NCI-H187 (cell line): ENCODE measurements at places on chromosomes 3 and 15.

DNA sequence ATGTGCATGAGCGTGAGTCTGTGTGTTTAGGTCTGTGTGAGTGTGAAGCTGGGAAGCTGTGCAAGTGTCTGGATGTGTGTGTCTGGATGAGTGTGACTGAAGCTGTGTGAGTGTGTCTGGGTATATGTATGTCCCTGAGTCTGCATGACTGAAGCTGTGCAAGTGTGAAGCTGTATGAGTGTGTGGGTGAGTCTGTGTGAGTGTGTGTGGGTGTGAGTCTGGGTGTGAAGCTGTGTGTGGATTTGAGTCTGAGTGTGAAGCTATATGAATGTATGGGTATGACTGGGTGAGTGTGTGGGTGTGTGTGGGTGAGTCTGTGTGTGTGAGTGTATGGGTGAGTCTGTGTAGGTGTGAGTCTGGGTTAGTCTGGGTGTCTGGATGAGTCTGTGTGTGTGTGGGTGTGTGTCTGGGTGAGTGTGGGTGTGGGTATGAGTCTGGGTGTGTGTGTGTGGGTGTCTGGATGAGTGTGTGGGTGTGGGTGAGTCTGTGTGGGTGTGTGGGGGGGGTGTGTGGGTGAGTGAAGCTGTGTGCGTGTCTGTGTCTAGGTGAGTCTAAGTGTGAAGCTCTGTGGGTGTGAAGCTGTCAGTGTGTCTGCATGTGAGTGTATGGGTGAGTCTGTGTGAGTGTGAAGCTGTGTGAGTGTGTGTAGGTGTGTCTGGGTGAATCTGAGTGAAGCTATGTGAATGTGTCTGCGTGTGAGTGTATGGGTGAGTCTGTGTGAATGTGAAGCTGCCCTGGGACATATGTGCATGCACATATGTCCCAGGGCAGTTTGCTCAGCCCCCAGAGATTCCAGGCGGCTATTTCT, 20.3 kb downstream of the MINAR1 start:
- no peak for DNase-seq

DNA sequence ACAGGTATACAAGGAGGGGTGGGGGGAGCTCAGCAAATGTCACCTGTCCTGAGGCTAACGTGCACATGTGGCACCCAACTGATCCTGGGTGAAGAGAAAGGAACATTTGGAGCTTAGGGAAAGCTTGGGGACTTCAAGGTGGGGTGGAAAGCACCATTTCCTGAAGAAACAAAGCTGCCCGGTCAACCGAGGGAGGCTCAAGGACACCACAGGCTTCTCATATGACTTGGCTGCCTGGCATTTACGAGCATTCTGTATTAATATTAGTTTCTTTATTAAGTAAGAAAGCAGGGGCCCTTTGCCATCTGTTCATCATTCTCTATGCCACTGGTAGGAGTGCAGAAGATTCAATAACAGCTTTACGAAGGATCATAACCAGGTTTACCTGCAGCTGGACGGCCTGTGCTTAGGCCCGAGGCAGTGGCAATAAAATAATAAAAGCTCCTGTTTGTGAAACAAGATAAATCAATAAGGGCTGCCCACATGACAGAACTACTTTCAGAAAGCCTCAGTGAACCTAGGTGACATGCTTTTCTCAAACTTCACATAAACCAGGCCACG, 54.0 kb downstream of the ETV5 start:
- DNase-seq, result no peak

DNA sequence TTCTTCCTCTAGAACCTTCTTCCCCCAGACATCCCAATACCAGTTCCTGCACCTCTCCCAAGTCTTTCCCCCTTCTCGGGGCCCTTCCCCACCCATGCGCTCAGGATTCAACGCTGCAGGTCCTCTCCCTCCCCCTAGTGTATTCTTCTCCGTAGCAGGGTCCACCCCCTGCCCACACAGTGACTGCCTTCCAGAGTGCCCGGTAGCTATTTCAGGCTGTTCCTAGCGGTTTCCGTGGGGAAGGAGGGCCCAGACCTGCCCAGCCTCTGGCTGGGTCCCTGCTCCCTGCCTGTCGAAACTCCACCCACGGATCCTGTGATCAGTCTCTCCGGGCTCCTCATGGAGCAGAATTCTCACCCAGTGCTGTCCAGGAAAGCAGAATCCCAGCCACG, 45.2 kb upstream of the SEC61A1 start:
- DNase-seq, result no peak

DNA sequence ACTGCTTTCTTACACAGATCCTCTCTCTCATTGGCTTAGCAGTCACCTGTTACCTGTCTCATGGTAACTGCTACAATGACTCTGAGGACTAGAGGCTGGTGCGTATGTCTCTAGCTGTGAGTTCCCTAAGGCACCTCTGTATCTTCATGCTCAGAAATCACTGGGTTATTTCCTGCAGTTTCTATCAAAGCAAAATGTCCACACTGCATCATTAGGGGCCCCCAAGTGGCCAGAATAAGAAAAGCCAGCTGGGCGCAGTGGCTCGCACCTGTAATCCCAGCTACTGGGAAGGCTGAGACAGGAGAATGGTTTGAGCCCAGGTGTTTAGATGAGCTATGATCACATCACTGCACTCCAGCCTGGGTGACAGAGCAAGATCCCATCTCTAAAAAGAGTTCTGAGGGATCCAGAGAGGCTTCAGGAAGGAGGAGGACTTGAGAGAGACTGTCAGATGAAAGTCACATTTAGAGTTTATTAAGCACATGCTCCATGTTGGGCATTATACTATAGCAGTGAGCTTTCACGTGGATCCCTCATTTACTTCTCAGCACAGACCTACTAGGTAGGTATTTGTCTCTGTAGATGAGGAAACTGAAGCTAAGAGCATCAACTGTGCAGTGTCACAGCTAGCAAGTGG, 2.3 kb upstream of the VPS18 start:
- DNase-seq, result no peak

DNA sequence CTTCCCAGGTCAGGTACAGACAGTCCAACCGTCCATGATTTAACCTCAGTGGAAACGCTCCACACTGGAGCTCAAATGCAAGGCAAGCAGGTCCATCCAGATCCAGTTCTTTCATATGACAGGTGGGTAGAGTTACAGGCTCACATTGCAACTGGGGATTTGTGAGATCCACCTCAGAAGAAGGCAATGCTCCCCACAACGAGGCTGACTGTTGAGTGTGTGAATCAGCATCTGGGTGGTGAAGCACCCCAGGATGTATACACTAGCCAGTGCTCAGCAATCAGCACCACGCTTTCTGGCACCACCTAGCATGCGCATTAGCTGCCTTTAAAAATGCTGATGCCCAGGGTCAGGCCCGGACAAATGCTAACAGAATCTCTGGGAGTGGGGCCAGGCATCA, 343.5 kb upstream of the ICE2 start:
- no peak for DNase-seq

GRCh38 chr3:135099734-135100355, 304.8 kb downstream of the EPHB1 start:
- DNase-seq, result no peak

GRCh38 chr3:179046497-179047353, 24.9 kb downstream of the ZMAT3 start:
- peak; percentile 34 for DNase-seq

- peak; percentile 6 for DNase-seq
Measured at GRCh38 chr3:128322030-128323022, 144.4 kb downstream of the DNAJB8 start.

- DNase-seq, result no peak
Measured at GRCh38 chr15:88803241-88803919, at the start of gene ACAN. Gene ACAN, plus strand, starts transcription at chr15:88803436. Its CDS starts 32,771 bp downstream, at chr15:88836207.

- no peak for DNase-seq
Measured at GRCh38 chr15:40776537-40777141, 6.9 kb downstream of the C15orf62 start.

DNA sequence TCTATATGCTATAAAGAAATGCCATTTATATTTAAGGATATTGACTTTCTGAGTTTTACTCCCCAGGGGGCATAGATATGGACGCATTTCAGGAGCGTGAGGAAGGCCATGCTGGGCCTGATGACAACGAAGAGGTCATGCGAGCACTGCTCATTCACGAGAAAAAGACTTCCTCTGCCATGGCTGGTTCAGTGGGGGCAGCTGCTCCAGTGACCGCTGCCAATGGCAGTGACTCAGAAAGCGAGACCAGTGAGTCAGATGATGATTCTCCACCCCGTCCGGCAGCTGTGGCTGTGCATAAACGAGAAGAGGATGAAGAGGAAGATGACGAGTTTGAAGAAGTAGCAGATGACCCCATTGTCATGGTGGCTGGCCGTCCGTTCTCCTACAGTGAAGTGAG, 38.4 kb downstream of the GTF2E1 start:
- DNase-seq, result no peak

GRCh38 chr3:127970966-127971592, 56.0 kb downstream of the KBTBD12 start:
- DNase-seq, result peak; percentile 16

- no peak for DNase-seq
Measured at GRCh38 chr3:138933981-138934691, 12.8 kb downstream of the FOXL2 start.

GRCh38 chr3:125280668-125281361, 68.3 kb upstream of the SLC12A8 start:
- DNase-seq, result no peak

DNA sequence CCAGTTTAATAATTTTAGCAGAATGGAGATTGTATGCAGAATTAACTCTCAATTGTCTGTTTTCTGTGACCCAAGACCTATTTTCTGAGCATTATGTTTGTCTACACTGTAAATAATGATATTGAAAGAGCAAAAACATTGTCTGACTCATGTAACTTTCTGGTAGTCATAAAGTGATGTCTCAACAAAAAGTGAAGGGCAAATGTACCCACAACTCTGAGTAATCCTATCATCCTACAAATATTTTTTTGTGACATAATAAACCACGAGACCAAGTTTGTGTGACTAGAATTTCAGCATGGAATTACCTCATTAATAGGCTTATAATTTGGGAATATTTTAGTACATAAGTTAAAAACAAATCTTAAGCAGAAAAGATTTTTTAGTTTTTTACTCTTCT, 15.4 kb upstream of the ABHD10 start:
- DNase-seq, result no peak

DNA sequence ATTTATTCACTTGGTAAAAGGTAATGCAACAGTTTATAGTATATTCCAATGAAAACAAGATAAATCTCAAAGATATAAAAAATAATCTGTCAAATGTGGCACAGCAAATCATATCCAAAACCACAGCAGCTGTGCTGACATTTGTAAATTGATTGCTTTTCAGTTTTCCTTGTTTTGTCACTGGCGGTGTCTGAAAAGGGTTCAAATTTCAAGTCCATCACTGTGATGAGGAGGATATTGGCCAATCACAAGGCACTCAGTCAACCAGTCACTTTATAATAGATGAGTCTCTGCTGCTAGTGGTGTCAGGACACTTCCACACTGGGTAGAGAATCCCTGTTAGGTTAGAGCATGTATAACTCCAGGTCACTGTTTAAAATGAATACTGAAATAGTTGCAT, 154.8 kb downstream of the SLC9A9 start:
- DNase-seq, result no peak

- peak; percentile 34 for DNase-seq
Measured at GRCh38 chr15:55168350-55168974, 28.3 kb downstream of the RSL24D1 start.

GRCh38 chr3:195007766-195008165, 263.2 kb downstream of the XXYLT1 start:
- DNase-seq, result no peak

DNA sequence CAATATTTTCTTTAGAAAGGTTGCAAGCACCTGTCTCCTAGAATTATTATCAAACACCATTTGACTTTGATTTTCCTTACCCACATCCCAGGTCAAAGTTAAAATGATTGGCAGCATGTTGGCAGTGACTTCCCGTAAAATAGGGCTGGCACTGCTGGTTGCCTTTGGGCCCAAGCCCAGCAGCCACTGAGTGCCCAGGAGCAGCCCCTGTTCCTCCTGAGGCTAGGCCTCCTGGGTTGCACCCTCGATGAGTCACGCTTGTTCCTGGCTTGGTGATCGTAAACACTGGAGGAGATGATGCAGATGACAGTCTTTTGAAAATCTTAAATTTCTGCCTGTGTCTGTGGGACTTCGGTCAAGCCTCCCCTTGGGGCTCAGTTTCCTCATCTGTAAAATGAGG, 290.0 kb downstream of the TLE3 start:
- no peak for DNase-seq

GRCh38 chr3:1147819-1148218, 55.0 kb downstream of the CNTN6 start:
- no peak for DNase-seq

DNA sequence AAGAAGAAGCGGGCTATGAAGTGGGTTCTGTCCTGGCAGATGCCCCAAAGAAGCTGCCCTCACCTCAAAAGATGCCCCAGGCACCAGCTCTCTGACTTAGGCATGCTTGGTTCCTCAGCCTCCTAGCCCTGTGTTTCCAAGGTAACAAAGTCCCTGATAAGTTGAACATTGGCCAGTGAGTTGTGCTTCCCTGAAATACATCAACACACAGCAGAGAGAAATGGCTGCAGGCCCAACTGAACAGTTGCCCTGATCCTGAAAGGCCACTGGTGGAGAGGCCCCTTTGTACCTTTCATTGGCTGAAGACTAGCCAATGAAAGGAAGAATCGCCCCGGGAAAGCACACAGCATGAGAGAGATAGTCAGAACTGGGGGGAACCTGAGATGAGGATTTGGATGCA, 169.9 kb upstream of the CTNNB1 start:
- no peak for DNase-seq

GRCh38 chr3:62277450-62277849, 95.9 kb downstream of the FEZF2 start:
- DNase-seq, result no peak

- DNase-seq, result no peak
Measured at GRCh38 chr3:115666920-115667737, 43.8 kb downstream of the GAP43 start.

DNA sequence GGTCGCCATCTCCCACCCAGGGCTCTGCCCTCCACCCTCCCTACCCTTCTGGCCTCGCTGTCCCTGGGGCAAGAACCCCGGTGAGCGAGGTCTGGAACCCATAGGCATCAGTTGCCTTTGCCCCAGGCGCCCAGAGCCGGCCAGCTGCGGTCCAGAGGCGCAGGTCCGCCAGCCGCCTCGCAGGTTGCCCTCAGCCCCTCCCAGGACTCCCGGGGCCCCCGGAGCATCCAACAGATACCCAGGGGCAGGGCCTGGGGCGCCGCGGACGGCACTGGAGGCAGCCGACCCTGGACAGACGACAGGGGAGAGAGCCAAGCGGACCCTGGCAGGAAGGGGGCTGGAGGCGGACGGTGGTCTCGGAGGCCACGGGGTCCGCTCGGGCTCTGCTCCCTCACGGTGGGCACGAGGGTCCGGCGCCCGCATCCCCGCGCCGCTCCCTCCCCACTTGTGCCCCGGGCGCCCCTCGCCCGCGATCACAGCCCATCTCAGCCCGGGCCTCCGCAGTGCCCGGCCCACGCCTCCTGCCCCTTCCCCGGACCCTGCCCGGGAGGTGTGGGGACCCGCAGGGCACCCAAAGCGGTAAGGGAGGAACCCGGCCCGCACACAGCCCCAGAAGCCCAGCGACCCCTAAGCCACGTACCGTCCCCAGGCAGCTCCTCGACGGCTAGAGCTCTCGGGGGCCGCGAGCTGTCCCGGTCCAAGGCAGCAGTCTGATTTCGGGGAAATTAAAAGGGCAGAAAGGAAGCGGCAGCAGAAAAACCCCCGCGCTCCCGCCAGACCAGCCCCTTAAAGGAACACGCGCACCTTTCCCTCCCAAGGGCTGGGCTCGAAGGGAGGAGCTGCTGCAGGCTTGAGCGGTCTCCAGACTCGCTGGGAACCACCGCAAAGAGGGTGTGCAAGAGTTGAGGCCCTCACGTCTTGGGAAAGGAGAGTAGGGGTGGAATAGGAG, at the start of gene HAPLN3:
TSS of gene HAPLN3 (minus strand) at position 726 of the 949 bp plus-strand sequence. CDS start 8,246 bp downstream, outside the sequence.
- no peak for DNase-seq

- DNase-seq, result no peak
Measured at GRCh38 chr3:56725175-56725574, 42.1 kb upstream of the TASOR start.

GRCh38 chr3:64549869-64550268, 137.9 kb downstream of the ADAMTS9 start:
- no peak for DNase-seq
